ENCODE measurements at places on chromosomes 3 and 15.

- DNase-seq = no peak
These were observed 564 bp upstream of the GABPB1 start for GRCh38 chr15:50355619-50355905.

DNA sequence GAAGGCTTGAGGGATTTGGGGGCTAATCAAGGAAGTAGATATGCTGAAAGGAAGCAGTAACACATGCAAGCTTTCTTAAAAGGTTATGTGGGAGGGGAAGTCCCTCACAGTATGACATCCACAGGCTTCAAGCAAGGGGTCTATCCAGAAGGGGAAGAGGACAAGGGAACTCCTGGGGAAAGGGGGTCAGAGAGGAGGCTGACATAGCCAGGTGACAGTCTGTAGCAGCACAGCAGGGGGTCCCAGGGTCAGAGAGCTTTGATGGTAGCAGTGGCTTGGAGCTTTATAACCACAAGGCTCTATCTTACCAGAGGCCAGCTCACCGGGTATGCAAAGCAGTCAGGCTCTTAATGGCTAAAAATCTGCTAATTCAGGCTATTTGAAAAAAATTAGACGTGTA lies 150.6 kb upstream of the NSMCE3 start:
- DNase-seq = no peak

DNA sequence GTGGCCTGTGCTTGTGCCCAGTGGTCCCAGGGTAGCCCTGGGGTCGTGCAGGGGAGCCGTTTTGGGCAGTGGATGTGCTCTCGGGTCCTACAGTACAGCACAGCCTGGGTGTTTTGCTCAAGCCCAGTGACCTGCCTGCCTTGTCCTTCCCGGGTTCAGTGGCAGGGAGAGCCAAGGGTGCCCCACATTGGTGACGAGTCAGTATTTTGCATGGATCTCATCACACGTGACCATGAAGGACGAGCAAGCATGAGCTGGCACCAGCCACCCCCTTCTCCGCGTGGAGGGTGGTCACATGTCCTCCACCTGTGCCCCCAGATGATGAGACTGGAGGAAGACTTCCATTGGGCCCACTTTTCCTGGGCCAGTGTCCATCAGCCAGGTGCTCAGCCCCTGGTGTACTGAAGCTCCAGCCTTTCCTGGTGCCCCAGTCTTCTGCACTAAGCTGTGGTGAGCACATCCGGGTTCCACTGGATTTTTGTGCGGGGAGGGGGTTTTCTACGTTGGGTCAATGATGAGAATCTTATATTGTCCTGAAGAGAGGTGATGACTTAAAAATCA lies 197.5 kb downstream of the UBE3A start:
- no peak for DNase-seq

- no peak for DNase-seq
These were observed 347.7 kb upstream of the TGFBR2 start for GRCh38 chr3:30258426-30259392.

- DNase-seq = no peak
These were observed 314.9 kb downstream of the SLC9A9 start for GRCh38 chr3:143533391-143533790.

DNA sequence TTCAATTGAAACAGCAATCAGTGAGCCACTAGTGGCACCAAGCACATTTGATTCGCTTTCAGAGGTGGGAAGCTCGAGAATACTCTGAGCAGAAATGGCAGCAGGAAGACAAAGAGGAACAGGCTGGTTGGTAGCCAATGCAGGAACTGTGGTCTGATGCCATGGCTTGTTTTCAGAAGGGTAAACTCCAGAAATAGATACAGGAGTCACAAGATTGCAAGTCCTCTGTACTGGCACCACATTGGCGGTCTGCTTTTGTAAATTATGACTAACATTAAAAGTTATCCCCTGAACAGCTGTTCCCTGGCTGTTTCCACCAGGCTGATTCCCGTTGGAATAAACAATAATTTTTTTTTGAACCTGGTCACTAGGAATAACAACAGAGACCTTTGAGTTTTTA lies 35.5 kb downstream of the USF3 start:
- no peak for DNase-seq

GRCh38 chr3:55243678-55244077 lies 243.4 kb downstream of the WNT5A start:
- DNase-seq = no peak
